ENCODE measurements at places on chromosomes 12 and 14. TPM values are rescaled to one million over a fixed set of nuclear protein-coding genes. Genes with fewer than 3 reads are reported as not detected.

The POTEM gene
- not detected for total RNA-seq

The TRIP11 gene
- 56.3 TPM for total RNA-seq

The RIC8B gene
- 12.7 TPM for total RNA-seq

The PSMA3 gene
- total RNA-seq: 100 TPM

The CCDC184 gene
- 0.15 TPM for total RNA-seq

The EFS gene
- total RNA-seq: 1.1 TPM

The OR10AD1 gene
- total RNA-seq: not detected

The GNG2 gene
- total RNA-seq: 8.1 TPM

DNA sequence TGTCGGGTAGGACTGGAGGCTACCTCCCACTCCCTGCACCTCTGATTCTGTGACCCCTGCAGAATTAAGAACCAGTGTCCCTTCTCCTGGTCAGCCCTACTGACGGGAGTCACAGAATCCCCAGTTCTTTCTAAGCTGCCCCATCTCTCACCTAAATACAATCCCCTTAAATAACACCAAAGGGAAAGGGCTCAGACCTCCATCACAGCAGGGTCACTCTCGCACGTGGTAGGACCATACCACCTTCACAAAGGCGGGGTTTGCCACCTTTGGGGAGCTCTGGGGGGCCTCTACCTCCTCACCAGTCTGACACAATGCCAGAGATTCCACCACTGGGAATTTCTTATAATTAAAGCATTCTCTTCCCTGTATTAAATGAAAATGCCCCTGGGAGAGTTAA lies 35.6 kb downstream of the DAD1 start:
- no peak for DNase-seq

GRCh38 chr12:116306506-116306905 lies 29.0 kb upstream of the MED13L start:
- no peak for DNase-seq

GRCh38 chr14:64706593-64707193 lies 2.5 kb downstream of the PLEKHG3 start:
- peak; percentile 25 for DNase-seq

DNA sequence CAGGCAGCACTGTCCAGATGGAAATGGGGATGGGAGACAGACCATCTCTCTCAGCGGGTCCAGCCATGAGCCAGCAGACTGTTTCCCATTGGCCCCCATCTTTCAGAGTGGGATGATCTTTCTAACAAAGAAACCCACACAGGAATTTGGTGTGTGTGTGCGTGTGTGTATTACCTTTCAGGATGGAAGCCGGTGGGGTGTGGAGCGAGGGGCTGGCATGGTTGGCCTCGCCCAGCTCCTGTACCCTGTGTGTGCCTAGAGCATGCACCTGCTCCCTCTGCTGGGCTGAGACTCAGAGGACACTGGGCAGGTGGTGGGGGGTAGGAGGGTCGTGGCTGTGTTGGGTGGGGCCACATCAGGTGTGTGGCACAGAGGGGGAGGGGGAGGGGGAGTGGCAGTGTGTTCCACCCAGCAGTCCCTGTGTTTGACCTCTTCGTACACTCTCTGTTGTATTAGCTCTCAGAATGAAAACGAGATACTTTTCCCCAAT lies 33.0 kb upstream of the TSPAN9 start:
- no peak for DNase-seq

DNA sequence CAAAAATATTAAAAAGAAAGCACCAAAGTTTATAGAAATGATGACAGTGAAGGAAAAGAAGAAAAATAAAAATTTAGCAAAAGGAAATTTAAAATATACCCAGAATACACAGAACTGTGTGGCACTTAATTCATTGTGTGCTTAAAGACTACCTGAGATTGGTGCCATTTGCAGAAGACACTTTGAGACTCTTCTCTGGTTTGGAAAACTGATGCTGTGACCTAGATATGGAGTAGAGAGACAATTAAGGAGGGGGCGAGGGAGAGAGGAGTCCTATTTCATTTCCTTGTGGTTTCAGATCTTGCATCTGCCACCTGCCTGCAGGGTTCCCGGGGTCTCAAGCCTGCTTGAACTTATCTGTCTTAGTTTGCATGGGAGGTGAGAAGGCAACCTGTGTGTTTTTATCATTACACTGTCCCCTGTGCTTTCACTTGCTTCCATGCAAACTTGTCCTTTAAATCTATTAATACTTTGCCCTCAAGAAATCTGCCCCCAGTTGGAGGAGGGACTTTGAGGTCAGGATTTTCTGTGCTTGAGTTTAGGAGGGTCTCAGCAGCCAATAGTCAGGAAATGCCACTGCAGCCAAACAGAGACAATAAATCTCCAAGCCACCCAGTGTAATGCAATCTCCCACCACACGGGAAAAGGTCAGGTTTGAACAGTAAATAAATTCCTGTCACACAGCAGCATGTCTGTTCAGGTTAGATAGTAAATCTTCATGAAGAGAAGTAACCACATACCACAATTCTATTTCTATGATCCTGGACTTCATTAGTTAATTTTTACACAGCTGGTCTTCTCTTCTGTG lies 119.4 kb downstream of the CAND1 start:
- DNase-seq: no peak

- DNase-seq: no peak
Observed at GRCh38 chr14:69539631-69540410, 34.9 kb downstream of the CCDC177 start.

GRCh38 chr14:96102081-96102856 lies 63.1 kb downstream of the C14orf132 start:
- no peak for DNase-seq

GRCh38 chr14:22407033-22407432 lies 182.0 kb downstream of the DAD1 start:
- no peak for DNase-seq

DNA sequence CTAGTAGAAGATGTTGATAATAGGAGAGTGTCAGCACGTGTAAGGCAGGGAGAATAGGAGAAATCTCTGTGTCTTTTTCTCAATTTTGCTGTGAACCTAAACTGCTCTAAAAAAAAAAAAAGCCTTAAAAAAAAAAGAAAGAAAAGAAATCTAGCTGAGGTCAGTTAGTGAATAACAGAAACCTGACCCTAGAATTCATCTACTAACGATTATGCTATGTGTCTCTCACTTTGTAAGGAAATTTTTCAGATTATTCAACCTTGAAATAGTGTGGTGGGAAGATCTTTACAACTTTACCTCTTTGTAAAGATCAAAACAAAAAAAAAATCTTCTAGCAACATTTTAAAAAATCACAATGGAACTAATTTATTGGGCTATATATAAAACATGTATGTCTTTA lies 995.7 kb downstream of the GALC start:
- DNase-seq: no peak

GRCh38 chr12:129305851-129306250 lies 452.6 kb downstream of the GLT1D1 start:
- DNase-seq: no peak

DNA sequence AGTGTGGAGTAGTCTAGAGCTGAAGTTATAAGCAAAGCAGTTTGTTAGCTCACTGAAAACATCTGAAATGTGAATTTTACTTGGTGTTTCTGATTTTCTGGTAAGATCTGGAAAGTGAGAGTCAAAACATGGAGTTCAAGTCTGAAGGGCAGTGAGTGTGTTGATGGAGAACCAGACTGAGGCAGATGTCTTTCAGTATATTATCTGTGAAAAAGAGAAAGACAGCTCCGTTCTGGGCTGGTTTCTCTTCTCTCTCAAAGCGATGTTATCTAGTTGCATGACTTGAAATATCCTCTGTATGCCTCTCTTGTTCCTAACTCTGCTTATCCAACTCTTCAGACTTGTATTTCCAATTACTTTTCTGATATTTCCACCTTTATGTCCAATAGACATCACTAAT lies 381.9 kb upstream of the RGS6 start:
- no peak for DNase-seq

DNA sequence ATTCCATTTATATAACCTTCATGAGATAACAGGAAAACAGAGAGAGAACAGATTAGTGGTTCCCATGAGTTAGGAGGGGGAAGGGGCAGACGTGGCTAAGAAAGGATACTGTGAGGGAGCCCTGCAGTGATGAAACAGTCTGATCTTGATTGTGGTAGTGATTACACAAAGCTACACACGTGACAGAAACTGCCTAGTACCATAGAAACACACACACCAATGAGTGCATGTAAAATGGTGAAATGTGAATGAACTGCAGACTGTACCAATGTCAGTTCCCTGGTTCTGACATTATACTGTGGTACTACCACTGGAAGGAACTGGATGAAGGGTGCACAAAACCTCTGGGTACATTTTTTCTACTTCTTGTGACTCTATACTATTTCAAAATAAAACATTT lies 36.9 kb downstream of the NRDE2 start:
- no peak for DNase-seq

GRCh38 chr14:82755923-82756322 lies 1222.3 kb upstream of the SEL1L start:
- DNase-seq: no peak

- DNase-seq: no peak
Observed at GRCh38 chr12:94721173-94721572, 70.8 kb upstream of the TMCC3 start.

GRCh38 chr14:69141550-69141949 lies 11.4 kb downstream of the DCAF5 start:
- no peak for DNase-seq

DNA sequence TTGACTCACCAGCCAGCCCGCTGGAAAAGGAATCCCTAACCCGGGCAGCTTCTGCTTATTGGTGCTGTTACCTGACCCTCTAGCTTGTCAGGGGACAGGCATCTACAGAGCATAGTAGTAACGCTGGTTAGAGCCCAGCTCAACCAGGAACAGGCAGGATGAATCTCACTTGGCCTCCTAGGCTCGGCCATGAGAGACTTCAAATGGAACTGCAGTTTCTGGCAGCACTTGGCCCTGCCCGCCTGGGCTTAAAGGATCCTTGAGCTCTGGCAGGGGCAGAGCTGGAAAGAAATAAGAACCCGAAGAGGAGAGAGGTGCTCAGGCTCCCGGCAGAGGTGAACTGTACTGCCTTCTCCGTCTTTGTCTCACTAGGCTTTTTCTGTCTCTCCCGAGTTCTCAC lies 2.3 kb upstream of the LHX5 start:
- DNase-seq: no peak

GRCh38 chr12:114163771-114164170 lies 197.6 kb upstream of the RBM19 start:
- DNase-seq: no peak

Measured in left colon (tissue), 2 donors.